Psoas muscle (tissue), 8 donors: ENCODE measurements at places on chromosomes 2 and 18. TPM values are rescaled to one million over a fixed set of nuclear protein-coding genes. Genes with fewer than 3 reads are reported as not detected.

DNA sequence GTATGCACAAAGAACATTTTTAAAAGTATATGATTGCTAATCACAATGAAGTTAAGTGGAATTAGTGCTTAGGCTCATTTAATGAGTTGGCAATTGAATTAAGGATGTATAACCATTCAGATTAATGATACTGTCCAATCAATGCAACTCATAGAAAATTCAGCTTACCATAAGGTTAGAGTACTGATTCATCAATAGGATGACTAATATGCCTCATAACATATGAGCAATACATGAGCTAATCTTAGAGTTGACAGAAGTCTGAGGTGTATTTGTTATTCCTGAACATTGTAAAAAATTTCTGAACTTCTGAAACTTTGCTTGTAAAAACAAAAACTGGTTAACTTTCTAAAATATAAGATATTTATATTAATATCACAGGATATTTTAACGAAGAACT lies 118.3 kb upstream of the NETO1 start:
- no peak for DNase-seq

GRCh38 chr2:52934323-52934898 lies 833.2 kb upstream of the CHAC2 start:
- no peak for DNase-seq

GRCh38 chr18:42268186-42268725 lies 313.2 kb downstream of the PIK3C3 start:
- DNase-seq = no peak

The TIA1 gene
- total RNA-seq = 27.0 TPM

- DNase-seq = no peak
Measured at GRCh38 chr18:47928466-47928865, 2.0 kb downstream of the SMAD2 start.

DNA sequence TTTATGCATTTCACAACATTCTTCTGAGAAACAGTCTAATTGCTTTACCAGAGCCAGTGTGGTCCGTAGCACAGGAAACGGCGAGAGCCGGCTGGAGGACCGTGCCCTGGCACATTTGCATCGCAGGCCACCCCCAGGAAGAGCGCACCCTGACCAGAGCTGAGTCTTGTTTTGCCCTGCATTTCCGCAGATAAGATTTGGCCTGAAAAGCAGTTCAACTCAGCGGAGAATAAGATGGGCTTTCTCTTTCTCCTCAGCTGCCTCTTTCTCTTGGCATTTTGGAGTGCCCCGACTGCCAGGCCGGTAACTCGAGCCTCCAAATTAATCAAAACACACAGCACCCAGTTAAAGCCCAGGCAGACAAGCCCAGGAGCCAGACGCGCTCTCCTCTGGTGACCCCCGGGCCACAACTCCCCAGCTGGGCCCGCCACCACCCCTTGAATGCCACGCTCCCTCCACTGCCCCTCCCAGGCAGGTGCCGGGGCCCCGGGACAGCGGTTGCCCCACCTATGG lies 464 bp downstream of the COL4A4 start:
- DNase-seq = no peak
